A549 (cell line): ENCODE measurements at places on chromosomes 2 and 18.

DNA sequence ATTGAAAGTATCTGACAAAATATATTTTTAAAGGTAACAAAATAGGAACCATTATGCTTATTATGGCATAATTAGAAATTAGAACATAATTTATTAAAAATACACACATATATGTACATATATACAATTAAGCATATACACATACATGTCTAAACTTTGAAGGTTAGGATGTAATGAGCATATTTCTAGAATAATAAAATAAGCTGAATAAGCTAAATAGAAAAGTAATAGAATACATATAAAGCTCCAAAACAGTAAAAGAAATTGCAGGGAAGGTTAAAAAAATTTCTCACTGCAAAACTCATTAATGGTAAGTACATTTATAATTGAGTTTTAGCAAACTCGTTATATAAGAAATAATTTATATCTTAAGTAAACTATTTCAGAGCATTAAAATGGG is 1561.5 kb upstream of the ZEB2 start:
- DNase-seq: no peak

GRCh38 chr2:153074207-153074606 is 355.8 kb downstream of the ARL6IP6 start:
- no peak for DNase-seq

DNA sequence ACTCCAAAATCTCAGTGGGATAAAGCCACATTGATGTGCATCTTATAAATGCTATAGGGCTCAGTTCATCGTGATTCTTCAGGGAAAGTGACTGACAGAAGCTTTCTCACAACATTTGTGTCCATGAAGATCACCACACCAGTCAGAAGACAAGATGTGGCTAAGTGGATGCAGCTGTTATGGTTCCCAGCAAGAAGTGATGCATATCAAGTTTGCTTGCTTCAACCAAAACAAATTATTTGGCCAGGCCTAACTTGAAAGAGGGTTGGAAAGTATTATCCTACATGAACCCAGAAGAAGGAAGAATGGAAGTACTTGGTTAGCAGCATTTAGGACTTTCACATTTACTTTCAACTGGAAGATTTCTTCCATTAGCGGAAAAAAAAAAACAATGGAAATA is 210.0 kb upstream of the ACVR2A start:
- DNase-seq: no peak

GRCh38 chr18:28267878-28268625 is 91.1 kb upstream of the CDH2 start:
- DNase-seq: peak; percentile 5

GRCh38 chr2:216056739-216057138 is 24.9 kb downstream of the PECR start:
- DNase-seq: peak; percentile 40

- DNase-seq: peak; percentile 22
Observed at GRCh38 chr18:45621061-45621511, 5.8 kb downstream of the SLC14A2 start.

DNA sequence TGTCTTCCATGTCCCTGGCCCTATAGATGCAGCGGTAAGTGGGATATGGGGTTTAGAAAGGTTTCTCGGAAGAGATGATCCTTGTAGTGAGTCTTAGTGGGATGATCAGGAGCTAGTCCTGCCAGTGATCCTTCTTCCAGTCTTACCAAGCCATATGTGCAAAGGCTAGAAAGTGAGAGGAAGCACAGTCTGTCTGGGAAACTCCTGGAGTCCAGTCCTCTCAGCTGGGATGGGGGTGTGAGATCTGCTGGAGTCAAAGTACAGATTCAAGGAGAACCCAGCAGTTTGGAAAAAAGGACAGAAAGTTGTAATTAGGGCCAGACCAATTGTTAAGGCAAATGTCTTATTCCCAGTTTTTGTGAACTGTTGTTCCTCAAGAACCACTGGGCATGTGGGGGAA is 83.3 kb downstream of the LIMS1 start:
- no peak for DNase-seq

DNA sequence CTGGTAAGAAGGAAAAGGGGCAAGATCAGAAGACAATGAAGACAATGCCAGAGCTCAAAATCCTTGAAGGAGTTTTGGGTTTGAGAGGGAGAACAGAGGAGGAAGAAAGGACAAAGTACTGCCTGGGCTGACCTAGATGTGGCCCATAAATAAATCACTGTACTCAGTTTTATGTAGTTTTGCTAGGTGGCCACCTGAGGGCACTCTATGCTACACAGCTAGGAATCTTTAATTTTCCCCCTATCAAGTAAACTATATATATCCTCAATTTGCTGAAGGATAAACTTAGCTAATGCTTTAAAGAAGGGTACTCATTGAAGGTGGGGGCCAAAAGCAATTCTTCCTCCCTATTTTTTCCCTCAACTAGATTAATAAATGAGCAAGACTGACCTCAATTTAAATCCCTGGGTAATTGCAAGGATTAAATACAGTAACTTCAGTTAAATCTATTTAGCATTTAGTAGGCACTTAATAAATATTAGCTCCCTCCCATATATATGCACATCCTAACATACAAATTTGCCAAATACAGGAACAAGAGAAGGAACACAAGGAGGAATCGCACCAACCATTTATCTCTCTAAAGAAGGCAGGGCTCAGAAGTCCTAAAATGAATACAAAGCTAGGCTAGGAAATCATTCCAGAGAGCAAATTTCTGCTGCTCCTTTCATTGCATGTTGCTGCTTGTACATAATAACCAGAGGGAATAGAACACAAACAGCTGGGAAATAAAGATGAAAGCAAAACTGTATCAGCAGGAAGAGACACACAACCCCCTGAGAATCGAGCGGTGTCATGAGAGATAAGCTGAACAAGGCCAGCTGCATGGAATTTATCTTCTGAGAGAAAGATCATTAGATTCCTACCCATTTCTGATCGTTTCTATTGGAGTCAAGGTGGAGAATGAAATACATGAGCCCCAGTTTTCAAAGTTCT is 540.1 kb downstream of the NRXN1 start:
- DNase-seq: peak; percentile 48

DNA sequence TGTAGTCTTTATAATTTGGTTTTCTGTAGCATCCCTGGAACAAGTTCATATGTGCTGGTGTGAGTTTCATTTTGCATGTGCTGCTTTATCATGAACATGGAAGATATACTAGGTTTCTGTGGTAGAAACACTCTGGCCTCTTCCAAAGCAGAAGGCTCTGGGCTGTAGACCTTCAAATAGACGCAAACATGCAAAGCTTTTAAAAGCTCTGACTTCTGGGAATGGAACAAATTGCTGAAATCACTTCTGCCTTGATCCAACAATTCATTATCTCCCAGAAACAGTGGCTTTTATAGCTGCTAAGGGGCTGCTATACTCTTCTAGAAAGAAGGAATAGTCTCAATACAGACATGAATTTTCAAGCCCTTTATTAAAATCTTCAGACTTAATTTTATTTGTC is 382.2 kb downstream of the LRP1B start:
- no peak for DNase-seq

DNA sequence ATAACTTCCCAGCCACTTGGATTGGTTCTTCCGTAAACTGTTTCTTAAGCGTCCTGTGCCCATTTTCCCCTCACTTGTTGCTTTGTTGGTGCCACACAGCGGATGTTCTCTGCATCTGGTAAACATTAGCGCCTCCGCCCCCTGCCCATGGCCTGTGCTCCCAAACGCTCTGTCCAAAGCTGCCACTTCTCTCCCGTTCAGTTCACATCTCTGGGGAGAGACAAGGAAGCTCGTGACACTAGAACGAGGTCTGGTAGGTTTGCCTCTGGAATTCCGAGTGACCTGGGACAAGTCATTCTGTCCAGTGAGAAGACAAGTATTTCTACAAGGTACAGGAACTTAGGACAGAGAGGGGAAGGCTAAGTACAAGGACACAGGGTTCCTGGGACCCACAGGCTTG is 9.4 kb downstream of the COPS9 start:
- DNase-seq: no peak

DNA sequence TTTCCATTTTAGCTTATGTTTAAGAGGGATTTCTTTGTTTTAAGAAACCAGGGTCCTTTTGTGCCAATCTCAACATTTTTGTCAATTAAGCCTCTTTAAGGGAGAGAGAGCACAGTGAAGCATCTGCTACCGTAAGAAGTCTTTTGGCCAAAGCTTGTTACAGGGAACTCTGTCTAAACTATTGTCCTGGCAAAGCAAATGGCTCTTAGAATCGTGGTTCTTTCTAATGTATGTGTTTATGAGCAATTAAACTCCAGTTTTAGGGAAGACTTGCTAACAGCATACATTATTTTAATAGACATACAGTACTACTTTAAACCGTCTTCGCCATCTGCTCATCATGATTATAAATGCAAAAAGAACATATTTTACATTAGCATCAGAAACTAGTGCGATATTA is 202.1 kb downstream of the CDCA7 start:
- no peak for DNase-seq

- DNase-seq: no peak
Observed at GRCh38 chr2:222594679-222595078, 61.2 kb downstream of the FARSB start.
